ENCODE measurements at places on chromosomes 11 and 22. TPM values are rescaled to one million over a fixed set of nuclear protein-coding genes. Genes with fewer than 3 reads are reported as not detected.

ANKK1 gene
- 3.2 TPM for total RNA-seq

FIBIN gene
- total RNA-seq: not detected

DNA sequence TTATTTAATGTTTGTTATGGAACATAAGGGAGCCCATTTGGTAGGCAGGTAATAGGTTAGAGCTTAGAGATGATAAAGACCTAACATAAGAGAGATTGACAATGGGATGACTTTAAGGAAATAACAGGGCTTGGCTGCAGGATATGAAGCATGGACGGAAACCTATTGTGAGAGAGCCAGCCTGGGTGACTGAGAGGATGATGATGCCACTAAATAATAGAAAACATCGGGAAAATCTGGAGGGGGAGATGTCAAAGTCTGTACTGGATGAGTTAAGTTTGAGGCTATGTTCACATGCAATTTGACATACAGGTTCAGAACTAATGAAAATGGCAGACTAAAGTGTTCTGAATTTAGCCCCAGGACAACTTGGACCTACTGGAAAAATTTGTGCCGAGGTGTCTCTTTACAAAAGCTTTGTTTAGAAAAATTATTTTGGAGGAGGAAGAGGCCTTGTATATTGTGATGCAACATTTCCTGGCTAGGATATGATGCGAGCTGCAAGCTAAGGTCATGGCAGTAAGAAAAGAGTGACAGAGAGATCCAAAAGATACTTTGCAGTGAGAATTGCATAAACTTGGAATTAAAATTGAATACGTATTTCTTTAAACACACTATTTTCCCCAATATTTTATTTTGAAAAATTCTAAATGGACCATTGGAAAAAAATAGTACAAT is 339.3 kb upstream of the PLET1 start:
- H3K4me1 ChIP-seq: no peaks in the 10 kb centered on the region
- H3K4me3 ChIP-seq: no peak overlapping the region
- DNase-seq: no peak
- no peak overlapping the region for H3K27ac ChIP-seq
- H3K36me3 ChIP-seq: no peaks in the 10 kb centered on the region
- H3K27me3 ChIP-seq: no peaks in the 10 kb centered on the region

GRCh38 chr11:95917193-95918036 is 6.5 kb downstream of the MTMR2 start:
- no peak for DNase-seq
- H3K4me3 ChIP-seq: no peak overlapping the region

DNA sequence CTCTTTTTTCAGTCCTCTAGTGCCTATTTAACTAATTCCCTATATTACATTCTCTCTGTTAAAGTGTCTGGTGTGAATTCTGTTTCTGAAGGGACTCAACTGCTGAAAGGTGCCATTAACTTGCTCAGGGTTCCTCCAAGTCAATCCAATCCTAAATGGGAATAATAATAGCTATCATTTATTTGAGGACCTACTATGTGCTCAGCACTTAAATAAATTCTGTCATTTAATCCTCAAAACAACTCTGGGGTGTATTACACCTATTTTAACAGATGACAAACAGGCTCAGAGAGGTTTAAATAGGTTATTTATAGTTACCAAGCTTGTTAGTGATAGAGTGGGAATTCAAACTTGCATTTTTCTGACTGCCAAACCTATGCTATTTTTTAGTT is 40.6 kb upstream of the POLD3 start:
- no peak for DNase-seq
- H3K27me3 ChIP-seq: no peaks in the 10 kb centered on the region
- no peaks in the 10 kb centered on the region for H3K36me3 ChIP-seq
- no peak overlapping the region for H3K4me3 ChIP-seq

GRCh38 chr22:28544431-28544868 is 135.2 kb downstream of the TTC28 start:
- H3K27ac ChIP-seq: no peak overlapping the region
- H3K36me3 ChIP-seq: no peaks in the 10 kb centered on the region
- H3K4me3 ChIP-seq: no peak overlapping the region
- no peaks in the 10 kb centered on the region for H3K4me1 ChIP-seq
- no peaks in the 10 kb centered on the region for H3K27me3 ChIP-seq
- no peak for DNase-seq

TREH gene
- total RNA-seq: not detected

- H3K4me1 ChIP-seq: no peaks in the 10 kb centered on the region
- no peak for DNase-seq
- H3K36me3 ChIP-seq: no peaks in the 10 kb centered on the region
- H3K27me3 ChIP-seq: no peaks in the 10 kb centered on the region
- no peak overlapping the region for H3K27ac ChIP-seq
- no peak overlapping the region for H3K4me3 ChIP-seq
These were observed 622.8 kb downstream of the BRD1 start for GRCh38 chr22:49204599-49205482.

DNA sequence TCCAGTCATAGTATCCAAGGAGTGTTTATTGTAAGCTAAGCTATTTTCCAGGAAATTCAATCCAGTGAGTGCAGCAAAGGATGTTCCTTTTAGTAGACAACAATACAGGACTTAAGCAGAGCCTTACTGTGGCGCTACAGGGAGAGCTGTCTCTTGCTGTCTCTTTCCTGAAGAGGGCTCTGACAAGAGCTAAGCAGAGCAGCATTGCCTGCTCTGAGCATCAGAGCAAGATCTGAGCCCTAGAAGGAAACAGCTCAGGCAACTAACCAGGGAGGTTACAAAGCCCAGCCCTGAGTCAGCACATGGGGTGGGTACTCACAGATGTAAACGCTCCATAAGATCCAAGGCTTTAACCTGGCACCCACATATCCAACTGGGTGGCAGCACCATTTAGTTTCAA is 8.0 kb downstream of the LAYN start:
- DNase-seq: no peak
- H3K27me3 ChIP-seq: no peaks in the 10 kb centered on the region
- no peak overlapping the region for H3K4me3 ChIP-seq
- no peaks in the 10 kb centered on the region for H3K4me1 ChIP-seq

SRRD gene
- total RNA-seq: 20.1 TPM

MLC1 gene
- not detected for total RNA-seq

DNA sequence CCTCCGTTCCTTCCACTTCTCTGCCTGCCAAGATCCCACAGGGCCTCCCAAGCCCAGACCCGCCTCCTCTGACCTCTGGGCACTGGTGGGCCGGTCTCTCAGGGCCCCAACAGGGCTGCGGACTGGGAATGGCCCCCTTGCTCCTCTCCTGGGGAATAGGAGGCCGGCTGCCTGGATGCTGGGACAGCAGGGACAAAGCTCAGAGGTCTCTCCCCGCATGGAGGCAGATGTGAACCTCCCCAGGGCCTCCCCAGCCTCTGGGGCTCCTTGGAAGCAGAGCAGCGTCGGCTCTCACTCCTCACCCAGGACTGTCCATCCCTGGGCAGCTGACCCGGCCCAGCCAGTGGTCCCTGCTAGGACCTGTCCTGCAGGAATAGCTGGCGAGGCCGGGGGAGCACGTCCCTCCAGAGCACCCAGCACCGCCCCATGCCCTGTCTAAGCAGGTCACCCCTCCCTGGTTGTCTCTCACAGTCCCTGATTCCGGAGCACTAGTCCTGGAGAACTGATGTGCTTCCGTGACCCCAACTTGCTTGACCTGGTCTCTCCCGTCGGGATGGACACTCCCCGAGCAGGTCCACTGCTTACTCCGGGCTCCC is 85.8 kb downstream of the RTL6 start:
- no peak overlapping the region for H3K4me3 ChIP-seq
- no peaks in the 10 kb centered on the region for H3K4me1 ChIP-seq
- no peaks in the 10 kb centered on the region for H3K36me3 ChIP-seq
- no peaks in the 10 kb centered on the region for H3K27me3 ChIP-seq
- no peak overlapping the region for H3K27ac ChIP-seq

DNA sequence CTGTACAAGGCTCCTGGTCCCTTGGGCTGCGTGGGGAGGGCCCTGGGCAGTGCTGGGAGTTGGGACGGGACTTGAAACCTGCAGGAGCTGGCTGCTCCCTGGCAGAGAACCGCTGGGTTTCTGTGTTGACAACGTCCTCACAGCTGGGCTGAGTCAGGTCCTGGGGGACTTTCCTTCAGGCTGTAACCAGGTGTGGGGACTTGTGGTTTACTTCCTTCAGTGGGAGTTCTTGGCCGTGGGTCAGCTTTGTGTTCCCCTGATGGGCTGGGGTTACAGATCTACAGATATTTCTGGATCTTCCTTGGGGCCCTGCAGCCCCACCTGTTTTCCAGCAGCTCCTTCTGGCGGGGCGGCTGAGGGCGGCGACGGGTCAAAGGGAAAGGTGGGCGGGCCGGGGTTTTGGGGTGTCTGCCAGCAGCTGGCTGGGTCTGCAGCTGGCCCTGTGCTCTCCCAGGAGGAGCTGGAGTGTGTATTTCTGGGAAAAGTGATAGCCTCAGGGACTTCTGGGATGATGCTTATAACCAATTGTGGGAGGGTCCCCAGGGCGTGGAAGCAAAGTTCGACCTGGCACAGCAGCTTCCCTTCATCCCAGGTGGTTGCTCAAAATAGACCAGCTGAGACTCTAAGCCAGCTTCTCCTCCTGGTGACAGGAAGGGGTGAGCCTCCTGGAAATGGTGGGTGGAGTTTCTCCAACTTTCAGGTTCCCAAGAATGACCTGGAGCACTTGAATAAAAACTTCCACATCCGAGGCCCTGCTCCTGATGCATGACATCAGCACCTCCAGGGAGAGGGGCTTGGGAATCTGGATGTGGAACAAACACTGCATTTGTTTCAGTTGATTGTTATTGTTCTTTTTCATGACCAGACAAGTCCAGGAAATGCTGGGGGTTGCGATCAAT is 19.1 kb downstream of the ST14 start:
- H3K27ac ChIP-seq: no peak overlapping the region
- H3K4me1 ChIP-seq: no peaks in the 10 kb centered on the region
- no peaks in the 10 kb centered on the region for H3K36me3 ChIP-seq
- H3K4me3 ChIP-seq: no peak overlapping the region

Data from naive thymus-derived CD4-positive, alpha-beta T cell (primary cell).